ENCODE measurements at places on chromosomes 5 and 9.

DNA sequence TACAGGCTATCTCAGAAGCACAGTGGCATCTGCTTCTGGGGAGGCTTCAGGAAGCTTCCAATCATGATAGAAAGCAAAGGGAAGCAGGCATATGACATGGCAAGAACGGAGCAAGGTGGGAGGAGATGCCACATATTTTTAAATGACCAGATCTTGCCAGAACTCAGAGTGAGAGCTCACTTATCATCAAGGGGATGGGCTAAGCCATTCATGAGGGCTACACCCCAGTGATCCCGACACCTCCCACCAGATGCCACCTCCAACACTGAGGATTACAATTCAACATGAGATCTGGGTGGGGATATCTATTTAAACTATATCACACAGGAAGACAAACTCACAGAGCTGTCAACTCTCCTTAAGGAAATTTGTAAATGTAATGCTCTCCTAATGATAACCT, 258.8 kb downstream of the SPOCK1 start:
- DNase-seq, result no peak

DNA sequence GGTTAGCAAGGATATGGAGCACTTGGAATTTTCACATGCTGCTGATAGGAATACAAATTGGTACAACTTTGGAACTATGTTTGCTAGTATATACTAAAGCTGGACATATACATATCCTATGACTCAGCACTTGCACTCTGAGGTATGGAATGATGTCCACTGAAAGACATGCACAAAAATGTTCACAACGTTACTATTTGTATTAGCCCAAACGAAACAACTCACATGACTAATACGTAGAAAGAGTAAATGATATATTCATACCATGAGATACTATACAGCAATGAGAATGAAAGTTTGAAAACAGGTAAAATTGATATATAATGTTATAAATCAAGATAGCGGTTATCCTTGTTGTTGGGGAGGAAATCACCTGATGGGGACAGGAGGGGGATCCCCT, 45.5 kb upstream of the CDC42SE2 start:
- DNase-seq, result peak; percentile 64

DNA sequence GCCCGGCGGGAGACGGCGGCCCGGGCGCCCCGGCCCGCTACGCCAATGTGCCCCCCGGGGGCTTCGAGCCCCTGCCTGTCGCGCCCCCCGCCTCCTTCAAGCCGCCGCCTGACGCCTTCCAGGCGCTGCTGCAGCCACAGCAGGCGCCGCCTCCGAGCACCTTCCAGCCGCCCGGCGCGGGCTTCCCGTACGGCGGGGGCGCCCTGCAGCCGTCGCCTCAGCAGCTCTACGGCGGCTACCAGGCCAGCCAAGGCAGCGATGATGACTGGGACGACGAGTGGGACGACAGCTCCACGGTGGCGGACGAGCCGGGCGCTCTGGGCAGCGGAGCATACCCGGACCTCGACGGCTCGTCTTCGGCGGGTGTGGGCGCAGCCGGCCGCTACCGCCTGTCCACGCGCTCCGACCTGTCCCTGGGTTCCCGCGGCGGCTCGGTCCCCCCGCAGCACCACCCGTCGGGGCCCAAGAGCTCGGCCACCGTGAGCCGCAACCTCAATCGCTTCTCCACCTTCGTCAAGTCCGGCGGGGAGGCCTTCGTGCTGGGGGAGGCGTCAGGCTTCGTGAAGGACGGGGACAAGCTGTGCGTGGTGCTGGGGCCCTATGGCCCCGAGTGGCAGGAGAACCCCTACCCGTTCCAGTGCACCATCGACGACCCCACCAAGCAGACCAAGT, 723 bp downstream of the SNX18 start:
- peak; percentile 58 for DNase-seq

DNA sequence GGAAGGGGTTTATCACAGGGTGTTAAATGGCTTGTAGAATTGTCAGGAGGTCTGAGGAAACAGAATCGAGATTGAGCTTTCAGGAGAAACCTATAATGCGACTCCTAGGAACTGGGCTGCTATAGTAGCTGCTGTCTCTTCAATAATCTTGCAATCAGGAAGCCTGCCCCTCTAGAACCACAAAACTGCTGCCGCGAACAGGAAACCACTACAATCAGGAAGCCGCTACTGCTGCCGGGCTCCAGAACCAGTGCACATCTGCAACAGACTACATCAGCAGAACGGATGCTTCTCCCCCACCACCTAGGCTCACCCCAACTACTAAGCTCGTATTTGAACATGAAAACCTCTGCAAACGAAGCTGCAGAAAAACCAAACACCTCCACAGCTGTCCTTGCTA, 31.6 kb downstream of the TNFSF8 start:
- DNase-seq, result peak; percentile 40

DNA sequence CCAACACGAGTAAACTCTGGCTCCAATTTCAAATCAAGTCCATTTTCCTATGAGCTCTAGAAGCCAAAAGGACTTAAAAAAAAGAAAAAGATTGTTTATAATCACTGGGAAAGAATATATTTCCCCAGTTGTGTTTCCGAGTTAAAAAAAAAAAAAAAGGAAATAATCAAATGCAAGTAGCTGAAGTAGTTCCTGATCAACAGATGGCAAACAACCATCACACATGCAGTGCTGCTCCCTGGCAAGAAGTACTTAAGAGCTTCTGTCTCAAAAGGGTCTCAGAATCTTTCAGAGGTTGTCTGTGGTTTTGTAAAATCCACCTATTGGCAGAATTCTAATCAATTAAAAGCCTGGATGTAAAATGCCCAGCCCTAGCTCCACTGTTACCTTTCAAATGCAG, 387.9 kb downstream of the RAB3C start:
- no peak for DNase-seq

DNA sequence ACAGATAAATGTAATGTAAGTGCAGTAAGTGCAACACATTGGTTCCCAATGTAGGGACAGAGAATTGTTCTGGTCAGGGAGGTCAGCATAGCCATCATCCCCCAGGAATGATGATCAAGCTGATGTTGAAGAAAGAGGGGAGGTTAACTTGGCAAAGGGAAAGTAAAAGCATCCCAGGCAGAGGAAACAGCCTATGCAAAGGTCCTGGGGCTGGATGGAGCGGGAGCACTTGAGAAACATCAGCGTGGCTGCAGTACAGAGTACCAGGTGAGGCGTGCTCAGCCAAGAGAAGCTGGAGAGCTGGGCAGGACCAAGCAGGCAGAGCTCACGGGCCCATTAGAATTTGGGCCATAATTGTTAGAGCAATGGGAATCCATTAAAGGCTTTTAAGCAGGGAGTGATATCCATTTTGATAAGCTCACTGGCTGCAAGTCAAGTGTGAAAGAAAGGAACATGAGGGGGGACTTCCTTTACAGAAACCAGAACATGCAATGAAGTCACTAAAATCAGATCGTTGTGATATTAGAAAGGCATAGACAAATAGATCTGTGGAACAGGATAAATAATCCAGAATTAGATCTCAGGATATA, 50.1 kb upstream of the HAND1 start:
- no peak for DNase-seq

GRCh38 chr9:98410185-98410697, 154.8 kb upstream of the TBC1D2 start:
- DNase-seq, result peak; percentile 72

DNA sequence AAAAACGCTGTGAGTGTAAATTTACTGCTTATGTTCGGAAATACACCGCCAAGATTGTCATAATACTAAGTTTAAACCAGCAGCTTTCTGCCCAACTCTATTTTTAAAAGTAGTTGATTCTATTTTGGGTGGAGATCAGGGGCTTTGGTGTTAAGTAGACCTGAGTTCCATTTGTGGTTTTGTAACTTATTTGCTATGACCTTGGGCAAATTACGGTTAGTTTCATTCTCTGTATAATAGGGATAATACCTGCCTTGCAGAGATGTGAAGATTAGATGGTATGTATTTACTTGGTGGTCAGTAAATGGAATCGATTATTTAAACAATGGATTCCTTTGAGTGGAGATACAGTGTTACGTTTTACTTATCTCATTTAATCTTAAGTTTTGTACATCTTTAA, 1.6 kb downstream of the RAD23B start:
- no peak for DNase-seq

GRCh38 chr9:2745560-2746380, 28.5 kb downstream of the KCNV2 start:
- DNase-seq, result no peak

- no peak for DNase-seq
These were observed 38.3 kb upstream of the SMU1 start for GRCh38 chr9:33114746-33115145.

DNA sequence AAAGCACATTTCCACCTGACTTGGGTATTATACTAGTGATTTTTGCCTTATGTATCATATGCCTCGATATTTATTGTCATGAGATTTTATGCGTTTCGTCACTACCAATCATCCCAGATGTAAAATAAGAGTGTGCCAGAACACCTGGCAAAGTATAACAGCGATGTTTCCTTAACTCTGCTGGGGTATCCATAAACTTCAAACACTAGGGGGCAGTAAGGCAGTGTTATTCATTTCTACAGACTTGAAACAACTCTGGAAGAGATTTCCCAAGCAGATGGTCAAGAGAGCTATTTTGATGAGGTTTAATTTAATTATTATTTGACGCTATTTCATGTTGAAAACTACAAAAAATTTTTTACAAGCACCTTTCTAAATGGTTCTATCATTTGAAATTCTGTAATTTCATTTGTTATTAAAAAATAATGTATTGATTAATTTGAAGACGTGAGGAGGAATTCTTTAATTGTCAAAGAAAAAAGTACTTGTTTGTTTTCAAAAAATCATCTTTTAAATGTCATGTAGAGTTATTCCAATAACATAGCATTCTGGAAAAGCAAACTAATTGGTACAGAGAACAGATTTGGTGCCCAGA, 388.5 kb upstream of the CTNND2 start:
- DNase-seq, result no peak

DNA sequence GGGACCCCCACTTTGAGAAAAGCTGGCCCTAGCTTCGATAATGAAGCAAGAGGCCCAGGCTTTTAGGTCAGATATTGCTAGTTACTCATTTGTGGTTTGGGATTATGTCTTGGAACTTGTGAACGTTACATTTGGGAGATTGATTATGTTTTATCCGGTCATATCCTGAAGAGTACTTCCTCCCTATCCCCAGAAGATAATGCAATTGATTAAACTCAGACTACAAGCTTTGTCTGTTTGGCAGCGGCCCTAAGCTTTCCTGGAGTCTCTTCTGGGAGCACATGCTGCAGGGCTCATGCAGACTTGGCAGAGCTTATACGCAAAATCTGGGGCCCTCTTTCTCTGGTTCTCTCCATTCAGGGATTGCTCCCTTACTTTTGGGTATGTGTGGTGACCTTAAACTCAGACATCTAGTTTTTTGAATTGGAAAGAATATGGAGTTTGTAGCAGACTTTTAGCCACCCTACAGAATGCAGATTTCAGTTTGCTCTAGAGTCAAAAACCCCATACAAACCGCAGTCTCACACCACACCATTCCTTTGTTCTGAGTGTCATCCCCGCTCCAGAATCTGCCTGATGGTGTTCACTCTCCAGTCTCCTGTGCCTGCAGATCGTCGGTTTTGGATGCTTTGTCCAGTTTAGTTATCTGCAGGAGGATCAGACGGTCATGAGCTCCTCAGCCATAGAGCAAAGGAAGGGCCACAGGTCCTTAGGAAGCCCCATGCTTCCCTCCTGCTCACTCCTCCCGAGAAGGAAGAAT, 449.5 kb upstream of the TRPC7 start:
- peak; percentile 84 for DNase-seq

- DNase-seq, result no peak
These were observed 46.0 kb downstream of the SHB start for GRCh38 chr9:38022995-38023394.

GRCh38 chr5:82719368-82719767, 357.8 kb downstream of the TMEM167A start:
- peak; percentile 14 for DNase-seq

GRCh38 chr9:77455312-77455927, 192.7 kb downstream of the GNA14 start:
- no peak for DNase-seq
